Activated T-cell treated with anti-CD3 and anti-CD28 coated beads, Interleukin-2, amount 50 U/mL, for 72 hours (primary cell): ENCODE measurements at places on chromosomes 5 and 9. TPM values are rescaled to one million over a fixed set of nuclear protein-coding genes. Genes with fewer than 3 reads are reported as not detected.

CYSTM1 gene
- total RNA-seq, result 18.9 TPM

DCAF12 gene
- 36.3 TPM for total RNA-seq

CHSY3 gene
- not detected for total RNA-seq

RHOBTB3 gene
- 5.2 TPM for total RNA-seq

C1QTNF2 gene
- total RNA-seq, result not detected

SHC3 gene
- total RNA-seq, result not detected

ABCA2 gene
- 27.5 TPM for total RNA-seq

SLC25A2 gene
- 0.46 TPM for total RNA-seq

OSMR gene
- total RNA-seq, result 0.10 TPM

IL4 gene
- 1.2 TPM for total RNA-seq

SLCO6A1 gene
- not detected for total RNA-seq

PNPLA7 gene
- total RNA-seq, result 8.2 TPM

SIT1 gene
- 61.4 TPM for total RNA-seq

DOLPP1 gene
- total RNA-seq, result 22.3 TPM

RELL2 gene
- total RNA-seq, result 19.5 TPM

AIF1L gene
- 0.53 TPM for total RNA-seq

GLRX gene
- total RNA-seq, result 23.4 TPM

ORM2 gene
- not detected for total RNA-seq

FBXW11 gene
- 43.2 TPM for total RNA-seq

TUT7 gene
- 49.9 TPM for total RNA-seq

PROB1 gene
- 4.6 TPM for total RNA-seq

LMNB1 gene
- total RNA-seq, result 211 TPM

FBP1 gene
- total RNA-seq, result 3.3 TPM

FOXD4L6 gene
- 0.21 TPM for total RNA-seq

TTC39B gene
- total RNA-seq, result 46.7 TPM

PTGDS gene
- not detected for total RNA-seq

ARL15 gene
- 8.3 TPM for total RNA-seq

DMGDH gene
- total RNA-seq, result 19.2 TPM

PPP2R2B gene
- 0.70 TPM for total RNA-seq

TNFSF8 gene
- total RNA-seq, result 84.2 TPM

SLC6A19 gene
- not detected for total RNA-seq

S1PR3 gene
- total RNA-seq, result 0.76 TPM

BNC2 gene
- total RNA-seq, result not detected

GPR151 gene
- total RNA-seq, result not detected

PITX1 gene
- 0.76 TPM for total RNA-seq

PDE6A gene
- total RNA-seq, result not detected

PCDHA12 gene
- total RNA-seq, result not detected

FAM81B gene
- total RNA-seq, result not detected

TAF1L gene
- total RNA-seq, result 0.05 TPM

PCDHB2 gene
- not detected for total RNA-seq

DMRT3 gene
- not detected for total RNA-seq

PRUNE2 gene
- 0.69 TPM for total RNA-seq
